Activated B cell treated with CpG ODN at 0.5 μM for 24 hours (primary cell): ENCODE measurements at places on chromosomes 1 and 21. TPM values are rescaled to one million over a fixed set of nuclear protein-coding genes. Genes with fewer than 3 reads are reported as not detected.
A peak's percentile ranks its signal among the peaks of the same experiment; 100 is the strongest.

CACNA1S gene
- not detected in 2 replicates for total RNA-seq

APCS gene
- not detected in 2 replicates for total RNA-seq

DNA sequence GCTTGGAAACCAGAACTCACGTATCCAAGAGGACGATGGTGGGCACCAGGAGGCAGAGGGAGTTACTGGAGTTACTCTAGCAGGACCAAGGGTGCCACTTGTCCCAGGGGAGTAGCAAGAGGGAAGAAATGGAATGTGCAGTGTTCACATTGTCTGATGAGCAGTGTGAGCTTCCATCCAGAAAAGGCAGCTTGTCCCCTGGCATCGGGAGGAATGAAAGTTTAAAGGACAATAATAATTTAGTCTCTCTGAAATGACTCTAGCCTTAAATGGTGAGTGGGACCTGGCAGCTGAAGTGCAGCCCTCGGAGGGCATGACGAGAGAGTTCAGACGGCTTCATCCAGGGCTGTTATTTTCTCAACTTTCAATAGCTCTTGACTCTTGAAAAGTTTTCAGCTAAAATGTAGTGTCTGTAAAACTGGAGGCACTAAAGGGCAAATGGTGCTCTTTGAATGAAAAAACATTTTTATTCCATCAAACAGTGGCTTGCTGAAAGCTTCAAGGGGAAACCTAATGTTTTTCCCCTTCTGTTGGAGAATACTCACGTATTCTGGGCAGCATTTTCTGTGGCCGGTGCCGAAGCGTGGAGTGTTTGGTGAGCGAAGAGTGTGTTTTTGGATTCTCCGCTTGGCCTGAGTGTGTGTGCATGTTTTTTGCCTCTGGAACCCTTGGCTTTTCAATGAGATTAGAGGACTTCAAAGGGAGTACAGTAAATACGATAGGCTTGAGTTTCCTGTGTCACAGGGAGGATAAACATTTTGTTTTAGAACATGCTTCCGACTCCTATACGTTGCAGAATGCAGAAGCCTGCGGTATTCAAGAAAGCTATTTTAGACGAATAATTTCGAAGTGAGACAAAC lies 157.3 kb downstream of the GALNT2 start:
- no peak overlapping the region for H3K4me3 ChIP-seq
- H3K27me3 ChIP-seq: no peaks in the 10 kb centered on the region
- peaks cover 34% of the 10 kb centered on the region for H3K36me3 ChIP-seq

ZNF683 gene
- total RNA-seq: not detected in 2 replicates

- H3K4me3 ChIP-seq: peak overlapping the region; percentile 79
- no peak for DNase-seq
- H3K4me1 ChIP-seq: peaks cover 34% of the 10 kb centered on the region
- H3K36me3 ChIP-seq: peaks cover 22% of the 10 kb centered on the region
- peak overlapping the region; percentile 92 for H3K27ac ChIP-seq
- H3K27me3 ChIP-seq: no peaks in the 10 kb centered on the region
These were observed 25.6 kb upstream of the IER5 start for GRCh38 chr1:181062836-181063428.

- H3K4me3 ChIP-seq: no peak overlapping the region
- no peak for DNase-seq
- H3K4me1 ChIP-seq: peaks cover 12% of the 10 kb centered on the region
- peaks cover 47% of the 10 kb centered on the region for H3K36me3 ChIP-seq
These were observed 32.8 kb downstream of the SNAP47 start for GRCh38 chr1:227768125-227768439.

RFX5 gene
- 222 and 262 TPM in 2 replicates for total RNA-seq

DNA sequence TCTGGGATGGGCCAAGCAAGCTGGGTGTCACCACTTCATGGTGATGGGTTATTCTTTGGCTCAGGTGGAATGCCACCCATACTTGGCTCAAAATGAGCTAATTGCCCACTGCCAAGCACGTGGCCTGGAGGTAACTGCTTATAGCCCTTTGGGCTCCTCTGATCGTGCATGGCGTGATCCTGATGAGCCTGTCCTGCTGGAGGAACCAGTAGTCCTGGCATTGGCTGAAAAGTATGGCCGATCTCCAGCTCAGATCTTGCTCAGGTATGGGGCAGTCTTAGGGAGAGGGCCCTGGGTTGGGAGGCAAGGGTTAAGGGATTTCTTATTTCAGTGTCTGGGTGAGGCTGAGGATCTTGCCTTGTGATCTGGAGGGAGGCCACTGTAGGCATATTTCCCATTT lies 15.4 kb upstream of the NASP start:
- no peak for DNase-seq
- no peaks in the 10 kb centered on the region for H3K4me1 ChIP-seq
- no peak overlapping the region for H3K4me3 ChIP-seq
- H3K36me3 ChIP-seq: peaks cover 59% of the 10 kb centered on the region

GRCh38 chr1:36834586-36834985 lies 199.7 kb downstream of the GRIK3 start:
- no peak overlapping the region for H3K27ac ChIP-seq
- peaks cover 3% of the 10 kb centered on the region for H3K27me3 ChIP-seq
- H3K36me3 ChIP-seq: no peaks in the 10 kb centered on the region
- H3K4me1 ChIP-seq: no peaks in the 10 kb centered on the region

THEM5 gene
- not detected in 2 replicates for total RNA-seq

DNA sequence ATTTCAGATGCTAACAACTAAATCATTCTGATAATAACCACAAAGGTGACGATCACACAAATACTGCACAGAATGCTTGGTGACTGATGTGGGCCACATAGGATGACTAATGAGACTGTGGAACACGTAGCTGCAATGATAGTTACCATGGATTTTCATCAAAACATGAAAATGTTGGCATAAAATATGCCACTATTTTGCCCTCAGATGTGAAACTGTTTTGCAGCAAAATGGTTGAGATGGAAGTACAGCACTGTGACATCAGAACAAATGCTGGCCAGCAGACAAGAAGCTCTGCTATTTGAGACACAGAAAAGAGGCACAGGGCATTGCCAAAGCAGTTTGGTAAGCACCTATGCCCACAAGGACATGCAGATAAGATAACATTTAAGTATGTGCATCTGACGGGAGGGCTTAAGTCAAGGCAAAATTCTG lies 83.8 kb downstream of the NIBAN1 start:
- peaks cover 18% of the 10 kb centered on the region for H3K4me1 ChIP-seq
- no peak overlapping the region for H3K27ac ChIP-seq
- H3K27me3 ChIP-seq: no peaks in the 10 kb centered on the region
- H3K36me3 ChIP-seq: peaks cover 3% of the 10 kb centered on the region
- no peak overlapping the region for H3K4me3 ChIP-seq
